Epithelial cell of esophagus (primary cell): ENCODE measurements at places on chromosomes 2 and 18.
A peak's percentile ranks its signal among the peaks of the same experiment; 100 is the strongest.

GRCh38 chr2:64522843-64523428 lies 1.2 kb upstream of the AFTPH start:
- peak; percentile 91 for DNase-seq

GRCh38 chr2:135258193-135258592 lies 206.1 kb downstream of the RAB3GAP1 start:
- peak; percentile 36 for DNase-seq

DNA sequence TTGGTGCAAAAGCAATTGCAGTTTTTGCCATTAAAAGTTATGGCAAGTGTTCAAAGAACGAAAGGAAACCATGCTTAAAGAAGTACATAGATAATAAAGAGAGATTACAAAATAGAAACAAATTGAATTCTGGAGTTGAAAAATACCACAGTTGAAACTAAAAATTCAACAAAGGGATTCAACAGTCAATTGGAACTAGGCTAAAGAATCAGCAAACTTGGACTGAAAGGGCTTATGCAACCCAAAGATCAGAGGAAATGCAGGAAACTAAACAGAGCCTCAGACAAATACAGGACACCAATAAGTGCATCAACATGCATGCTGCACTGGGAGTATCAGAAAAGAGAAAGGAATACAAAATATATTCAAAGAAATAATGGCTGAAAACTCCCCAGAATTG lies 40.3 kb downstream of the UXS1 start:
- no peak for DNase-seq

GRCh38 chr2:217058791-217059755 lies 199.2 kb upstream of the TNP1 start:
- peak; percentile 39 for DNase-seq

- peak; percentile 53 for DNase-seq
These were observed 403.9 kb upstream of the FANCL start for GRCh38 chr2:58645017-58645416.
